ENCODE measurements at places on chromosomes 2 and 18. TPM values are rescaled to one million over a fixed set of nuclear protein-coding genes. Genes with fewer than 3 reads are reported as not detected.

DNA sequence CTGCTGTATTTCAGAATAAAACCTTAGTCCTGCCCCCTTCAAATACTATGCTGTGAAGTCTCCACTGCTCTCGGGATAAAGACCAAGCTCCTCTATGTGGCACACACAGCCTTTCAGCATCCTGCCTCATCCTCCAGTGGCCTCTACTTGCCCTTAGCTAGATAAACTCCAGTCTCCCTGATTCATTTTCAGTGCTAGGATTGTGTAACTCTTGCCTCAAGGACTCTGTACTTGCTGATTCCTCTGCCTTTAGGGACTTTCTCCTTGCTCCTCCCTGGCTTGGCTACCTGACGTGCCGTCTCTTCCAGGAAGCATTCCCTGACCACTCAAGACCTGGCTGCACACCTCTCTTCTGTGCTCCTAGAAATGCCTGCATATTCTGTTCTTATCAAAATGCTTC, 416.7 kb downstream of the MTX2 start:
- no peak for DNase-seq

Gene ASAP2
- 32.1 TPM for total RNA-seq

DNA sequence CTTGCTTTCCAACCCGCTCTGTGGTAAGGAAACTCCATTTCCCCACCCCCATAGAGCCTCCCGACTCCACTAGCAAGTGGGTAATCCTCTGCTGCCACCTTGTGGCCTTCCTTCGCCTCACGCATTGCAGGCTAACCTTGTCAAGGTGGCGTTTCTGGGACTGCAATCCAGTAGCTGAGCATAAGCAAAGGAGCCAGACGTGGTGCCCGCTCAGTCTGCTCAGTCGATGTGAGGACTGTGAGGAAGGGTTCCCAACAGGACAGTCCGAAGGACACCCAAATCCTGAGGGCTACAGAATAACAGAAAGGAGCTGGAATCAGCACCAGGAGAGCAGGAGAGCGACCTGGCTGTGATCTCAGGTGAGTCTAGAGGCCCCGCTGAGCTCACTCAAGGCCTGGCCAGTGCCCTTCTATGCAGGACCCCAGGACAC, 144.2 kb downstream of the SUCLG1 start:
- DNase-seq: peak; percentile 93

GRCh38 chr18:72458271-72458670, 85.9 kb downstream of the CBLN2 start:
- DNase-seq: no peak

Gene TTC32
- total RNA-seq: 14.2 TPM

DNA sequence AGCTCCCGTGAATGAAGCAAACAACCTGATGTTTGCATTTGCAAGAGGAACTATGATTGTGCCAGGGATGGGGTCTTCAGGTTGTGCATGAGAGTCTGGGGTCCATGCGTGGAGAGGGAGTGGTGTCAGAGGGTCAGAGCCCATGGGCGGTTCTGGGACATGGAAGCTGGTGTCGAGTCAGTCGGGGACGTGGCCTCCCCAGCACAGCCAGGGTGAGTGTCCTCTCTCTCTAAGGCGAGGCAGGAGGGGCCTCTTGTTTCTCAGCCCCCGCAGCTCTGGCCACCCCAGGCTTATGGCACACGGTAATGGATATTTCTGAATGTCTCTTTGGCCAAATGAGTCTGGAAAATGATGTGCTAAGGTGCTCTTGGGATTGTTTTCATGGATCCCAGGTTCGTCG, 118.6 kb downstream of the RTP5 start:
- no peak for DNase-seq
